ENCODE measurements at places on chromosomes 2 and 18.

DNA sequence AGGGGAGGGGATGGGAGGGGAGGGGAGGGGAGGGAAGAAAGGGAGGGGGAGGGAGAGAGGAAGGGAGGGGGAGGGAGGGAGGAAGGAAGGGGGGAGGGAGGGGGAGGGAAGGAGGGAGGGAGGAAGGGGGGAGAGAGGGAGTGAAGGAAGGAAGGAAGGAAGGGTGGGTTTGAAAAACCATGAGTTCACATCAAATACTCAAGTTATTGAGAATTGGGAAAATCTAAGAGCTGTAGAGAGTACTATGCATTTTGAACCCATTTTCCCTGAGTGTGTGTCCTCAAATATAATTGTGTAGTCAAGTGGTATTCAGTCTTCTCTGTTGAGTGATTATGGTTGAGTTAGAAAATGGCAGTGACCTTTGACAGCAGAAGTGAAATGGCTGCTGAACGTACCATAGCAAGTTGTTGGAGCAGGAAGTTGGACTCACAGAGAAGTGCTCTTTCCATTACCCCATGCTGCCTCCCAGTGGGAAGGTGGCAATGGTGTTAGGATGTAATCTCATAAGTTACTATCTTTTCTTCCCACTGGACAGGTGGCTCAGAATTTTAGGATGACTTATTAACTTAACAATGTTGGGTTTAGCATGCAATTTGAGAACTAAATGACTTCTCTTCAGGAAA is 214.6 kb downstream of the SETBP1 start:
- no peak for DNase-seq

DNA sequence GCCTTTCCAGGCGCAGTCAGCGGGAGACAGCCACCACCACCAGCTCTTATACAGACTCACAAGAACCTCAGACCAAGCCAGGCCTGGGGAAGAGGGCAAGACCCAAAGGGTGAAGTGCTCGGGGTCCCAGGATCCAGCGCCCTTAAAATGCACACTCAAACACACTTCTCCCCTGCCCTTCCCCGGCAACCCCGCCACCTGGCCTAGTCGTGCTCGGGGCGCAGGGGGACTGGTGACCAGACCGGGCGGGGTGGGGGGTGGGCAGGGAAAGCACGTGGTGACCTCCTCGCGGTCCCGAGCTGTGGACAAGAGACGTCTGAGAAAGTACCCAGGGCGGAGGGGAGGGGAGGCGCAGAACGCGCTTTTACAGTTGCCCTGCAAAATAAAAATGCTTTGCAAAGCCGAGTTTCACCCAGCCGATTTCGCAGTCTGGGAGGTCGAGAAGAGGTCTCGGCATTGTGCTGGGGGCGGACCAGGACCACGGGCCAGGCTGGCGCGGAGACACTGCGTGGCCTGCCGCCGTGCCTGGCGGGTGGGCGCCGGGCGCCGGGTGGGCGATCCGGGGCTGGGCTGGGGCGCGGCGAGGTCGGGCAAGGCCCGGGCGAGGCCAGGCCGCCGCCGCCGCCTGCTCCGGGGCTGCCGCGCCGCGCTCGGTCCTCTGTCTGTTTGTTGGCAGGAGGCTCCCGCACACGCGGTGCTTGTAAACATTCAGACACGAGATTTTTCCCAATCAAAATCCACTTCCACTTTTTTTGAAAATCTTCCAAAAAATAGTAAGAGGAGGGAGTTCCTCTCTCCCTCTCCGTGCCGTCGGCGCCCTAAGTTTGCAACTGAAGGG is 2.0 kb downstream of the BCL11A start:
- DNase-seq, result no peak

DNA sequence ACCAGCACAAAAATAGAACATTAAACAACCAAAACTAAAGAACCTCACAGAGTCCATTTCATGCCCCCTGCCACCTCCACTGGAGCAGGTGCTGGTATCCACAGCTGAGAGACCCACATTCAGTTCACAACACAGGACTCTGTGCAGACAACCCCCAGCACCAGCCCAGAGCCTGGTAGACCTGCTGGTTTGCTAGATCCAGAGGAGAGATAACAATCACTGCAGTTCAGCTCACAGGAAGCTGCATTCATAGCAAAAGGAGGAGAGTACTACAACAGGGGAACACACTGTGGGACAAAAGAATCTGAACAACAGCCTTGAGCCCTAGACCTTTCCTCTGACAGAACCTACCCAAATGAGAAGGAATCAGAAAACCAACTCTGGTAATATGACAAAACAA is 326.7 kb downstream of the METTL4 start:
- no peak for DNase-seq

DNA sequence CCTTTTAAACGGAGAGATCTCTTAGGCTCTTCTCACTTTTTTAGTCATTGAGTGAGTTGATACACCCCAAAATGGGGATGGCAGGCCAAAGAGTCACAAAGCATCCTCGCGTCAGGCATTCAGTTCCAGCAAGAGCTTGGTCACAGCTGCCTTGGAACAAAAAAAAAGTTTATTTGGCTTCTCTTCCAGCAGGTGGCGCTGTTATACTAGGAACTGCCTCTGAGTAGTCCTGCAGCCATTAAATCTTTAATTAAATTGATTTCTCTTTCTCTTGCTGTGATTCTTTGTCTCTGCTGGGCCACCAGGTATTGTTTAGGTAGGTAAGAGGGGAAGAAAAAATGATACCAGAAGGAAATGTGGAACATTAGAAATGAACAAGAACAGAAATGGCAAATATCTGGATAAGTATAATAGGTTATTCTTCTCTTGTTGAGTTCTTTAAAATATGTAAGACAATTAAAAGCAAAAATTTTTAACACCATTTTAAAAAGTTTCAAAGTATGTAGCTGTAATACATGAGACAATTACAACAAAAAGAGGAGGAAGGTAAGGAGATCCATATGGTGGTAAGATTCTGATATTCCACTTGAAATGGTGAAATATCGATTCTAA is 175.1 kb downstream of the GALNT1 start:
- peak; percentile 22 for DNase-seq

DNA sequence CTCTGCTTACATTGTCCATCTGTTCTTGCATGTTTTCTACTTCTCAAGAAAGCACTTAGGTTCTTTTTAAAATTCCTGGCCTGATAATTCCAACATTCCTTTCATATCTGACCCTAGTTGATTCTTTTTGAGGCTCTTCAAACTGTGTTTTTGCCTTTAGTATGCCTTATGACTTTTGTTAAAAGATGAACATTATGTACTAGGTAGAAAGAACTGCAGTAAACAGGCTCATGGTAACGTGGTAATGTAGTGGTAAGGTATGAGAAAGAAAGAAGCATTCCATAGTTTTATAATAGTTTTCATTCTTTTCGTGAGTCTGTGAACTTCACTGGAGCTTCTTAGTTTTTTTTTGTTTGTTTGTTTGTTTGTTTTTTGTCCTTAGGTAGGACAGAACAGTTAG is 306.4 kb downstream of the MBD2 start:
- DNase-seq, result no peak

GRCh38 chr2:105708697-105709096 is 36.0 kb upstream of the NCK2 start:
- DNase-seq, result no peak

GRCh38 chr18:78816114-78816513 is 163.5 kb upstream of the SALL3 start:
- DNase-seq, result no peak

DNA sequence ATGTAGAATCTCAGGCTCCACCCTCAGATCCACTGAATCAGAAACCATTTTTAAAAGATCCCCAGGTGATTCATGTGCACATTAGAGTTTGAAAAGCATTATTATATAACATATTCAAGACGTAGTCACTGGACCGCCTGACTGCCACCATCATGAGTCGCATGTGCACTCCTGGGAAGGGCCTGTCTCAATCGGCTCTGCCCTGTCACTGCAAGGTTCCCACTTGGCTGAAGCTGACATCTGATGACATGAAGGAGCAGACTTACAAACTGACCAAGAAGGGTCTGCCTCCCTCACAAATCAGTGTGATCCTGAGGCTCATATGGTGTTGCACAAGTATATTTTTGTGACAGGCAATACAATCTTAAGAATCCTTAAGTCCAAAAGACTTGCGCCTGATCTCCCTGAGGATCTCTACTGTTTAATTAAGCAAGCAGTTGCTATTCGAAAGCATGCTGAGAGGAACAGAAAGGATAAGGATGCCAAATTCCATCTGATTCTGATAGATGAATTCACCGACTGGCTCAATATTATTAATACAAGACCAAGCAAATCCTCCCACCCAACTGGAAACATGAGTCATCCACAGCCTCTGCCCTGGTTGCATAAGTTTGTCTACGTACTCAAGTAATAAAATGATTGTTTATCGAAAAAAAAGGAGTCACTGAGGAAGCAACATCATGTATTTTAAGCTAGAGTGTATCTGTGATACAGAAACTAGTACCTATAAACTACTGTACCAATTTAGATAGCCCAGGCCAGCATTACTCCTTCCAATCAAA is 26.2 kb downstream of the ATAD2B start:
- DNase-seq, result peak; percentile 36

DNA sequence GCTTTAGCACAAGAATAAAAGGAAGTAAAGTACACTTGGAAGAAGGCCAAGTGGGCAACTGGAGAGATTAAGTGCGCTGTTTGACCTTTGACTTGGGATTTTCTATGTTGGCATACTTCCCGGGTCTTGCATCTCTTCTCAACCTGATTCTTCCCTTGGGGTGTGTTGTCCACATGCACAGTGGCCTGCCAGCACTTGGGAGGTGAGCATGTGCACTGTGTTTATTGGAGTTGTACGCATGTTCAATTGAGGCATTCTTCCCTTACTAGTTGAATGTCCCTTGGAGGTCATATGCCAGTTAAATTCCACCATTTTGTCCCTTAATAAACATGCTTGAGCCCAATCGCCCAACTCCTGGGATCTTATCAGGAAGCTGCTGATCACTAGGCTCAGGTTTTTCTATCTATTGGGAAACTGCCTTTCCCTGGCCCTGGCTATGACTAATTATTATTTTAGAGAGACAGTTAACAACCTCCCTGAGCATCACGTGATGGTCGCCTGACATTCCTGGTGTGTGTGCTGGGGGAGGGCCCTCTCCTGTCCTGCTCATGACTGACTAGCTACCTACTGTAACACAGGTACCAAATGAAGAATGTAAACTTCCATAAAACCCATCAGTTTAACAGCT is 62.5 kb upstream of the RAPGEF4 start:
- no peak for DNase-seq

- DNase-seq, result no peak
Measured at GRCh38 chr2:105418522-105418921, 19.7 kb upstream of the FHL2 start.

DNA sequence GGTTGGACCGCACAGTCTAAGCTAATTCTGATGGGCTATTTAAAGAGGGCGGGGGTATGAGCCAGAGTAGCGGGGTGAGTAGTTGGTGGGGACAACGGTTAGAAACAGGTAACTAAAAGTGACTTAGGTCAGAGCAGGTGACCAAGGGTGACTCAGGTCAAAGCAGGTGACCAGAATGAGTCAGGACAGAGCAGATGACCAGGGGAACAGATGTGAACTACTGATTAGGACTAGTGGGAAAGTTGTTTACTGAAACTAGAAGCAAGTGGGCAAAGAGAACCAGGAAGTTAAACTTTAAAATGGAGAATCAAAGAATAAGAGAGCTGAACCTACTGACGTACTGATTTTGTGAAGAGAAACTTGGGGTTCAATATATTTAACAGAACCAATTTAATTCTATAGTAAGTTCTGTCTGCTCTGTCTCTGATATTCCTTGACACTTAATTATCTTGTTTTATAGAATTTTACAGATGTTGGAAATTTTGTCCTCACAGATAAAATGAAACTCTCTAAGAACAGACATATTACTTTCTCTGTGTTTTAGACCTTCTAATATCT is 7.8 kb upstream of the LRRTM1 start:
- no peak for DNase-seq

DNA sequence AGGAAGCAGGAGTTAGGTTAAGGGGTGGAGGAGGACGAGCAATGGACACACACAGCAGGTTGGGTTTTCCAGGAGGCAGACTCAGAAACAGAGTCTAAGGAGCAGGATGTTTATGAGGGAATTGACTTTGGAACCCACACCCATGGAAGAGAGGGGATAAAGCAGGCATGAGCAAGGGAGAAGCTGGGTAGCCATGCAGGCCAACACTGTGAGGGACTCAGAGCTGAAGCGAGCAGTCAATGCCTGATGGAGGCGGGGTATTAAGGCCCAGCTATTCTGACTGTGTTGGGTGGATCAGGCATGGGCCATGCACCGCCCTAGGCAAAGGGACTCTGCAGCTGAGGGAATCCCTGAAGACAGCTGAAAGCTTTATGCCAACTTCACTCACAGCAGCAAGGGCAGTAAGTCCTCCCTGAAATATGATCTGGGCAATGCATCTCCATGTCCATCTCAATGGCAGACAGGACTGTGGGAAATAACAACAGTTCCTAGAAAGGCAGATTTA is 37.6 kb downstream of the TEX51 start:
- DNase-seq, result no peak

DNA sequence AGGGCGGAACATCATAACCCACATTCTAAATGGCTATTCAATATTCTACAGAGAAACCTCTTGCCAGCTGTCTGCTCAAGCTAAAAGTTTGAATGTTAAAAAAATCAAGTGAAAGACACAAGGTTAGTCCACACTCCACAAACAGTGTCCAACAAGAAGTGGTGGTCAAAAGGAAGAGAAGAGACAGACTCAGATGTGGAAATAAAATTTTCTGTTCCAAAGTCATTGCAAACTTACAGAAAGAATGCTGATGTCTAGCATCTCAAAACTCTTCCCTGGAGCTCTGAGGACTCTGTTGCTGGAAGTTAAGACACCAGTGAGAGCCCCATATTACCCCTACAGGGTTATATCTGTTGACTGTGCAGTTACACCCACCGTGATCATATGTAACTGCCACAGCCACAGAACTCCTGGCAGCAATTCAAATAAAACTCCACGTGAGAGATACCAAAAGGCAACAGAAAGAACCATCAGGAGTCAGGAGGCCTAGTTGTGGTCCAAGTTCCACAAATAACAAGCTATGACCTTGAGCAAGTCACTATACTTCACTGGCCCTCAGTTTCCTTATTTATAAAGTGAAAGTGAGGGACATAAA is 60.9 kb downstream of the AAK1 start:
- no peak for DNase-seq

DNA sequence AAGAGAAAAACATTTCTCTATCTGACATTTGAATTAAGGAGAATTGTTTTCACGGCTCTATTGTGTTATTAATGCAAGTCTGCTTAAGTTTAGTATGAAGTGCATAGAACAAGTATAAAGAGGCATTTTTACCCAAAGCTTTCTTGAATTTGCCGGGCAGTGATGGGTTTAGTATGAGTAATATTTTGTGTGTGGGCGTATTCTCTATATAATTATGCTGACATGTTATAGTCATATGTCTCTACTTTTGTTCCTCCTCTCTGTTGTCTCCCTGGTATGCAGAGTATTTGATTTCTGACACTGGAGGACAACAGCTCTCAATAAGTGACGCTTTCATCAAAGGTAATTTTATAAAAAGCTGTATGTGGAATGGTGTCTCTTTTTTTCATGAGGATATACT is 45.9 kb downstream of the PIKFYVE start:
- DNase-seq, result no peak

DNA sequence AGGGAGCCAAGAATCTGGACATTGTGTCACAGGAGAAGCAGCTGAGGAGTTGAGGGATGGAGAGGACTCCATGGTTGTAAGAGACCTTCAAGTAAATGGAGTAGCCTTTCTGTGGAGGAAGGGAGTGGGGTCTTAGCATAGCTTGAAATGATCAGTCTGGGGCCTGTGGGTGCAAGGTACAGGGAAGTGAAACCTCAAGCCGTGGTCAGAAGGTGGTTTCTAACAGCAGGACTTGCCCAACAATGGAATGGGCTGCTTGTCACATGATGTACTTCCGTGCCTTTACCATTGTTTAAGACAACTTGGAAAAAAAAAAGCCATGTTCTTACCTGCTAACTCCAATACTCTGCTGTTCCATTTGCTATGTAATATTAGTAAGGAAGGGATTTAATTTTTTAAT is 140.7 kb downstream of the LDLRAD4 start:
- DNase-seq, result no peak

GRCh38 chr2:71865391-71865965 is 282.2 kb downstream of the CYP26B1 start:
- no peak for DNase-seq

Measured in HS-27A (cell line).